ENCODE measurements at places on chromosomes 5 and 9.

- DNase-seq = peak; percentile 61
Observed at GRCh38 chr5:150129813-150130492, 25.7 kb downstream of the PDGFRB start.

DNA sequence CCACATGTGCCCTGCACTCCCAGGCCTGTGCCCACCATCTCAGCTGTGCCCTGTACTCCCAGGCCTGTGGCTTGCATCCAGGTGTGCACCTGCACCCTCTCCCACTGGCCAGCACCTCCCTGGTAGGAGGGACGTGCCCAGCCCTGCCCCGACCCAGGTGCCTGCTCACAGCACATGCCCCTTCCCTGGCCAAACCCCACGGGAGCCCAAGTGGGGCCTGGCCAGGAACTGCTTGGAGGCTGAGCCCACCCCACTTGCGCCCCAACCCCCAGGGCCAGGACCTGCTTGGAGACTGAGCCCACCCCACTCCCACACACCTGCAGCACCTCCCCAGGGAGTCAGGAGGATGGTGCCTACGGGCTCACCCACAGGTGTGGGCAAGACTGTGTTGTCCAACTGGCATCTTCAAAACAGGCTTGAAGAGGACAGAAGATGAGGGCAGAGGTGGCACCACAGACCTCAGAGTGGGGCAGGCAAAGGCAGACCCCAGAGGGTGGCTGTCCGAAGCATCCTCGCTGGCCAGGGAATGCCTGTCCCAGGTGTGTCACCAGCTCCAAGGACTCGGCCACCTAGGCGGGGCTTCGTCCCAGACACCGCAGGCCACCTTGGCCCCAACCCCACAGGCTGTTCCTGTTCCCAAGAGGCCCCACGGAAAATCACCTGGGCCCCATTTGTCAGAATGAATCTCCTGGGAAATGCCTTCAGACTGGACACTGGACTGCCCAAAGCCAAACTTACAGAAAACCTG, 10.8 kb downstream of the ZDHHC11B start:
- DNase-seq = no peak

DNA sequence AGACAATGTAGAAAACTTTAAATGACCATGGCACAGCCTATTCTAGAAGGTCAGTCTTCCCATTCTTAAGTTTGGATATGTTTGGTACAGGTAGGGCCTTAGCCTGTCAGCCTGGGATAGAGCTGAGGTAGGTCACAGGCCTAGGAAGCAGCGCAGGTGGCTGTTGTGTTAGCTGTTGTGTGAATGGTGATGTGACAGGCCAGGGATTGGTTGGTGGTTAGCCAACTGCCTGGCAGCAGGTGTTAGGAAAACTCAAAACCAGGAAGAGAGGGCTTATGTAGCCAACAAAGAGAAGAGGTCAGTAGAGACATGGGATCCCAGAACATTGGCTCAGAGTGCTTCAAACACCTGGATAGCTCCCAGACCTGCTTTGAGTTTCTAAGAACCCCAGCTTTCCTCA, 84.2 kb downstream of the FBXO38 start:
- no peak for DNase-seq

DNA sequence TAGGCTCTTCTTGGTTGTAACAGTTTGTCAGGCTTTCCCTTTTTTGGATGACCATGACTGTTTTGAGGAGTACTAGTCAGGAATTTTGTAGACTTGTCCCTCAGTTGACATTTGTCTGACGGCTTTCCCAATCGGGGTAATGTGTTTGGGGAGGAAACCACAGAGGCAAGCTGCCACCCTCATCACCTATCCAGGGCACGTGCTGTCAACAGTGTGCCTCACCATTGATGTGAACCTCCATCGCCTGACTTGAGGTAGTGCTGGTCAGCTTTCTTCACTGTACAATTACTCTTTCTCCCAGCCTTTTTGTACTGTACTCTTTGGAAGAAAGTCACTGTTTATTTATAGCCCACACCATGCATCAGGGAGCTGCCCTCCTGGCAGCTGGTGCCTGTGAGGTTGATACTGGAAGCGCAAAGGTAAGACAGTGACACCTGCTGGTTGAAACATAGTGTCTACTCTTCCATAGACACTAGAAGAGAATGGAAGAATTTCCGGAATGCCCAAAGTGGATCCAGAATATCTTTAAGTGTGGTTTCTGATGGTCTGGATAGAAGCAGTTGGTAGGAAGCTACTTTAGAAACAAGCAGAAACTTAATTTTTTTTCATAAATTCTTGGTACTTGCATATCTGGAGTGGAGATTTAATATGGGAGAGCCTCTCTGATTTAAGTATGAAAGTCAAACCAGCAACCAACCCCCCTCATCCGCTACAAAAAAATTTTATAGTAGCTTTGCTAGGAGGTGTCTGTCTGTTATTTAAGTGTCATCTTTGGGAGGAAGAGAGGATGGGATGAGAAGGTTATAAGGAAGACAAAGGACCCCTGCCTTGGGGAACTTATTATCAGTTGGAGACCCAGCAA, 69.3 kb downstream of the SNX30 start:
- DNase-seq = no peak

- no peak for DNase-seq
Observed at GRCh38 chr5:100469767-100470166, 65.4 kb upstream of the FAM174A start.

- no peak for DNase-seq
Observed at GRCh38 chr9:77099388-77099787, 77.9 kb upstream of the VPS13A start.

DNA sequence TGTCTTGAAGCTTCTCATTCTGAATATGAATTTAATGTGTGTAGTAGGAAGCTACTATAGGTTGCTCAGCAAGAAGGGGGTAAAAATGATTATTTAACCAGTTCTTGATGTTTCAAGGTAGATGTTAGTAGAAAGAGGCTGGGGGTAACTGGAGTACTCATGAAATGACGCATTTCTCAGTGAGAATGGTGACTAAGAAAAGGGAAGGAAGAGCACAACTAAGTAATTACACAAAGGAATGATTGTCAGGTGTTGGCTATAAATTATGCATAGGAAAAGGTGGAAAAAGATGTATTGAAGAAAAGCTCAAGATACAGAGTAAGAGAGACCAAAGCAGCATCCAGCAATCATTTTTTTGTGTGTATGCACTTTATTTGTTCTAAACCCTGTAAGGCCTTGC, 1.4 kb upstream of the PSIP1 start:
- no peak for DNase-seq

DNA sequence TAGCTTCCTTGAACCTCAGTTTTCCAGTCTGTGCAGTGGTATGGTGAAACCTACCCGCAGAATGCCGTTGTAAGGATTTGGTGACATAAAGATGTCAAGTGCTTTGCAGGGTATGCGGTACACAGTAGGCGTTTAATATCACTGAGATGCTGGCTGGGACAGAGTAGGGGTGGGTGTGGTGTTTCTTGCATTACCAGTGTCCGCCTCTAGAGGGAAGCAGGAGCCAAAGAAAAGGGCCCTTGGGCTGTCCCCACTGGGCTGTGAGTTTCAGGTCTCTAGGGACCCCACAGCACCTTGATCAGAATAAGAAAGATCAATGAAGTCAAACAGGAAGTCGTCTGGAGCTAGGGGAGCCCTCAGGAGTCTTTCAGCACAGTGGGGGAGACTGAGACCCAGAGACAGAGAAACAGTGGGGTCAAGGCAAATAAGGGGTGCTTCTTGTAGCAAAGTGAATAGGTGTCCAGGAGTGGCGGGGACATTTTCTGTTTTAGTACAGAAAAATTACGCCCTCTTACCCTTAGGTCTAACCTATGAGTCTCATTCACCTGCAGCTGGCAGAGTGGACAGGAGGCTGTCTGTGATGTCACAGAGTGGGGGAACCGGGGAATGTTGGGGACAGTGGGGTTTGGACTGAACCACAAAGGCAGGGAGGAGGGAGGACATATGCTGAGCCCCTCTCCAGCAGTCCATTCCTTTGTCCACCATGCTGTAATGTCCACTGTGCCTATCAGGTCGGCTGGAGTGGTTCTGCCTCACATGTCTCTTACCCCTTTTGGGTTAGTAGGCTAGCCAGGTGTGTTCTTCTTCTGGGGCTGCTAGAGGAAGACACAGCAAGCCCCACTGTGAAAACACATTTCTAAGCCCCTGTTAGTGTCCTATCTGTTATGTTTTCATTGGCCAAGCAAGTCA, 4.7 kb upstream of the TEX53 start:
- peak; percentile 81 for DNase-seq

DNA sequence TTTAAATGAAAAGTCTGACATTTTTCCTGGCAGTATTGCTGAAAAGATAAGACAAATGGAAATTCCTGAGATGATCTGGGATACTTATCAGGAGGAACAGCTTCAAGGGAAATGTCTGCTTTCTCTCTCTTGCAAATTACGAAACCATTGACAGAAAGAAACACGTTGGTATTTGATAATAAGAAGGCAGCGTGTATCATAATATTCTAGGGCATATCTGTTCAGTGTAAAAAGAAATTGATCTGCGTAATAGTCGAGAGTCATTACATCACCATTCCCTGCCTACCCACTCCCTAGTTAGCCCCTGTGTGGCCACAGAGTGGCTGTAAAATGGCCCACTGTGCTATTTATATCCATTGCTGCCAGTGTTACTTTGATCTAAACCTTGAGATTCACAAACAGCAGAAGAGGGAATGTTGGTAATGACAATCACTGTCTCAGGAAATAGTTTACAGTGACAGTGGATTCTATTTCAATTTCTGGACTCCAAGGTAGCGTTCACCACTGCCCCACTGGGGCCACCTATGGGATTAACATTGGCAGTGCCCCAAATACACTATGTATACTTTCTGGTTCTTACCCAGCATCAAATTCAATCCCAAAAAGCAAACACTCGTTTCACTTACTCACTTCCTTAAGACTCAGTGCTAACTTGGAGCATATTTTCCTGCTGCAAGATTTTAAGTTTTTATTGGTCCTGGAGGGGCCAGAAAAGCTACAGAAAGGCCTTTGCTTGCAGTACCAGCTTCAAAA, 133.4 kb upstream of the GAS1 start:
- no peak for DNase-seq

DNA sequence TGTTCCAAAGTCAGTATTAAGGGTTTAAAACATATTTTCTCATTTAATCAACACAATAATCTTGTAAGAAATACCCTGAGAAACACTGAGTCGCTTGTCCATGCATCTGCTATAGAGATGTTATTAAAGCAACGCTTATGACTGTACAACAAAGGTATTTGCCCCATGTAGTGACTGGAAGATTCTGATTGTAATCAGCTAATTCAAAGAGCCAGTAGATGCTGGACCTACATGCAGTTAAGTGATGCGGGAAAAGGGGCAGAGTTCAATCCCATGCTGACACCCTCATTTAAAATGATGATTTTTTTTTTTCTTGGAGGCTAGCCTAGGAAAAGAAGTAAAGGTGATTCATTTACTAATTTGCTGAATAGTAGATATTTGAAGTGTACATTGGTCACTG, 149.3 kb upstream of the MTAP start:
- DNase-seq = no peak

GRCh38 chr9:15158064-15158463, 149.0 kb downstream of the TTC39B start:
- no peak for DNase-seq

DNA sequence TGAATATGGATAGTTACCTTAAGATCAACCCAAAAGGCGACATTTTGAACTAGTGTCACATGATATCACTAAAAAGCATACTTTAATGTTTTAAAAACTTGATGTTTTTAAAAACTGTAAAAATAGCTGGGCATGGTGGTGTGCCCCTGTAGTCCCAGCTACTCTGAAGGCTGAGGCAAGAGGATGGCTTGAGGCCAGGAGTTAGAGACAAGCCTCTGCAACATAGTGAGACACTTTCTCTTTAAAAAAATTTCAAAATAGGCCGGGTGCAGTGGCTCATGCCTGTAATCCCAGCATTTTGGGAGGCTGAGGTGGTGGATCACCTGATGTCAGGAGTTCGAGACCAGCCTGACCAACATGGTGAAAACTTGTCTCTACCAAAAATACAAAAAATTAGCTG, 129.5 kb downstream of the NPR3 start:
- no peak for DNase-seq

- DNase-seq = no peak
Observed at GRCh38 chr9:129465834-129466535, 154.9 kb downstream of the C9orf50 start.

- no peak for DNase-seq
Observed at GRCh38 chr5:33049298-33049697, 338.2 kb downstream of the NPR3 start.

DNA sequence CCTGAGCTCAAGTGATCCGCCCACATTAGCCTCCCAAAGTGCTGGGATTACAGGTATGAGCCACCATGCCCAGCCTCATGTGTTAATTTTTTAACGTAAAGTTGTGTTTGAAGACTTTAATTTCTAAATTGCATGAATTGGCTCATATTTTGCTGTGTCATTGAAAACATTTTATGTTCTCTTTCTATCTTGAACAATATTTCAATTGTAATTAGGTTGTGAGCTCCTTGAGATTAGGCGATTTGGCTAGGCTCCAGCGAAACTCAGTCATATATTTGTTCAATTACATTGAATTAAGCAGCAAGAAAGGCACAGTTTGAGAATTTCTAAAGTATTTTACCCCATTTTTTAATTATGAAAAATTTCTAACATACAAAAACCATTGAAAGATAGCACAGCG, 34.0 kb downstream of the GAPVD1 start:
- DNase-seq = no peak

DNA sequence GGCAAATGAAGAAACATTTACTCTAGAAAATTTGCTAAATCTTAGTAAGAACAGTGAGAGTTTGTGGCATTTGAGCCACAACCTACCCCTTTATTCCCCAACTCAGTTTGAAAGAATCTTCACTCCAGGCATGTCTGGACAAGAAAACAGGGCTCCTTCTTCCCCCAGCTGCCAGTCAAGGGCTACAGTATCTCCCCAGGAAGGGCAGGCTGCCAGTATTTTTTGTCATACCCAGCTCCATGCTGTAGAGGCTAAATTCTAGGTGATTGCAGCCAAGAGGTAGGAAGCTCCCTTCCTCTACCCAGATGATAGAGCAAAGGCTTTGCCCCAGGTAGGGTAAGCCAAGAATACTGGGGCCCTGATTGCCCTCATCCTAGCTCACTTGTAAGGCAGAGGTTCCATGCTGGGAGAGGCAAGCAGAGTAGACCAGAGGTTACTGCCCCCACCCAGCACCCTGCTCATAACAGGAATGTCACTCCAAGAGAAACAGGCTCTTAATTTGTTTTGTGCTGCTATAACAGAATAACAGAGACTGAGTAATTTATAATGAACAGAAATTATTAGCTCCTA, 20.0 kb upstream of the GRPEL2 start:
- DNase-seq = no peak

- DNase-seq = no peak
Observed at GRCh38 chr5:59587489-59588337, 305.8 kb downstream of the PDE4D start.

GRCh38 chr5:142680605-142681259, 5.2 kb downstream of the FGF1 start:
- DNase-seq = no peak

DNA sequence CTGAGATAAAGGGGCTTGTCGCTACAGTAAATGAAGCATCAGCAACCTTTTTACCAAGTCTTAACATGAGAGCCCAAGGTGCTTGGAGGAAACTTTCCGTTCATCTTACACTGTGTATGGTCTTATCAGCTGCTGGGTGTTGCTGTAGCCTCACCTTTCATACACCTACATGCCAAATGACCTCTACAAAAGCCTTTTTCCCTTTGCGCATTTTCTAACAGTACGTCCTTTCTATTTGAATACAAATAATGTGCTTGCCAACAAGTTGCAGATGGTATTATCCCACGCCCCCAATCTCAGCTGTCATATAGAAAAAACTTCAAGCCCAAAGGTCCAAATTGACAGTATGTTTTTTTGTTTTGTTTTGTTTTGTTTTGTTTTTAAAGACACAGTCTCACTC, 96.9 kb downstream of the BNC2 start:
- no peak for DNase-seq

GRCh38 chr5:83576341-83576740, 104.8 kb downstream of the VCAN start:
- DNase-seq = no peak
